Stimulated activated CD4-positive, alpha-beta T cell treated with anti-CD3 and anti-CD28 coated beads, Interleukin-2, amount 100 ng/mL, for 24 hours (primary cell): ENCODE measurements at places on chromosomes 5 and 9.

GRCh38 chr9:111158363-111158762 lies 120.1 kb upstream of the LPAR1 start:
- no peak for DNase-seq

DNA sequence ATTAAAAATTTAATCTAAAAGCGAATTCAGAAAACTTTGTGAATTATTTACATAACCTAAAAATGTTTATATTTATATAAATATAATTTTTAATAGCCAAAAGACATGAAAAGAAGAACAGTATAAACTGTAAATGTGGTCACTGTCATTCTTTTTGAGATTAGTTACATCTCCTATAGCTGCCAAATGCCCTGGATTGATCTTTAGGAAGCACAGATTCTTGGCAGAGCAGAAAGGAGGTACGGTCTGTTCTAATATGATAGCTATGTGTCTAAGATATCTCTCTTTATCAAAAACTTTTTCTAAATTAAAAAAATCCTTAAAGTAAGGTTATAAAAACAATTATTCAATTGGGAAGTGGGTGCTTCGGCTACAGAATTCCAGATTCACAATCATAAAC lies 151.0 kb downstream of the LPAR1 start:
- no peak for DNase-seq

DNA sequence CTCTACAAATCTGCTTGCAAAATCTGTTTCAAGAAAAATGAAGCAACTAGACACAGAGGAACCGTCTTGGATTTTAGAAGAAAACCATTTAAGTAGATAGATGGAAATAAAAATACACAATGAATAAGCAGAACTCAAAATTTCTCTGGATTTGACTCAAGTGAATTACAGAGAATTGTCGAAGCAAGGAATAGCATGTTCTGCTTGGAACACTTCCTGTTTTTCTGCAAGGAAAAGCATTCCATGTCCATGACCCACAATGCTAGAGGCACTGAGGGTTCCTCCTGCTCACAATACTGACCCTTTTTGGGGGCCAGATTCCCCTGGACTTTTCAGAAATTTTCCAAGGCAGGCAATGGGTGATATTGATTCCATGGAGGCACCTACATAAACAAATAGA lies 29.8 kb downstream of the PRUNE2 start:
- DNase-seq: no peak

- no peak for DNase-seq
These were observed 244.9 kb downstream of the TRIM36 start for GRCh38 chr5:114924769-114925168.

GRCh38 chr9:129785866-129786265 lies 17.1 kb upstream of the TOR1B start:
- no peak for DNase-seq

GRCh38 chr5:61246768-61247307 lies 84.6 kb upstream of the SMIM15 start:
- DNase-seq: no peak

DNA sequence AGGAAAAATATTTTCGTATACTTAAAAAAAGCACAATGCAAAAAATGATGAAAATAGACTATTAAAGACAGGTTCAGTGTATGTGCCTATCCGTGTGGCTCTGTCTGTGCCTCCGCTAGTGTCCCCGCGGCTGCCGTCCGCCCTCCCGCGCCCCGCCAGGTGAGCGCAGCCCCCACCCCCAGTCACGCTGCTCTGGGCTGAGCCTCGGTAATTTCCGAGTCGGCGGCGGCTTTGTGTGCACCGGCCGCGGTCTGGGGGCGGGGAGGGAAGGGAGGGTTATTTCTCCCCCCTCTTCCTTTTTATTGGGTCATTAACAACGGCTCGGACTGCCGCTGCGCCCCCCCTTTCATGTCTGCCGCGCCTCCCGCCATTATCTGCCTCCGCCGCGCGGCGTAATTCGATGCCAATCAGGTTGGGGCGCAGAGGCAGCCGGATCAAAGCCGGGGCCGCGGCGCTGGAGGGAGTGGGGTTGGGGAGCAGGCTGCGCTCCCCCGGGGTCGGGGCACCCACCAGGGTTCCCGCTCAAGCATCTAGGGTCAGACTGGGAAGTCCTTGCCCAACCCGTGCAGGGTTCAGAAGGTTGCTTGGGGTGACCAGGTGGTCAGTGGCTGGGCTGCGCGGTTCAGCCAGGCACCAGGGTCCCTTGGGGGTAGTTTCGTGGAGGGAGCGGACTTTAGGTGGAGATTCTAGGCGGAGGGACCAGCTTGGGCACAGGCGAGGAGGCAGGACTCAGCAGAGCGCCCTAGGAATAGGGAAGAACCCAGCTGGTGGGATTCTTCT lies 39.5 kb upstream of the PSD2 start:
- DNase-seq: peak; percentile 17

DNA sequence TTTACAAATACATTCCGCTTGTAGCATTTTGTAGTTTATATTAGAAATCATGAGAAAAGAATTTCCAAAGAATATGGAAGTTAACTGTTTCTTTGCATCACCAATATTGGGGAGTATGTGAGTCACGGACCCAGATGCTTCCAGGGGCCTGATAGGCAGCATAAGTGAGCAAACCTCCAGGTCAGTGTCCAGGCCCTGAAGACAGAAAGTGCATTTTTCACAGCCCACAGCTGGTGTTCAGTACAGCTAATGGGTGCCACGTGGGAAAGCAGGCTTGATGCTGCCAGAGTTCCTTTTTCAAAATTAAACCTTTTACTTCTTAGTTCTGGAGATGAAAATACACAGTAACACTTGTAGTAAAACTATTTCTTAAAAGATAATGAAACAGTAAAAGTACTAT lies 454.4 kb upstream of the ACTBL2 start:
- DNase-seq: no peak

- no peak for DNase-seq
These were observed 524 bp downstream of the MEGF10 start for GRCh38 chr5:127290946-127291693.

DNA sequence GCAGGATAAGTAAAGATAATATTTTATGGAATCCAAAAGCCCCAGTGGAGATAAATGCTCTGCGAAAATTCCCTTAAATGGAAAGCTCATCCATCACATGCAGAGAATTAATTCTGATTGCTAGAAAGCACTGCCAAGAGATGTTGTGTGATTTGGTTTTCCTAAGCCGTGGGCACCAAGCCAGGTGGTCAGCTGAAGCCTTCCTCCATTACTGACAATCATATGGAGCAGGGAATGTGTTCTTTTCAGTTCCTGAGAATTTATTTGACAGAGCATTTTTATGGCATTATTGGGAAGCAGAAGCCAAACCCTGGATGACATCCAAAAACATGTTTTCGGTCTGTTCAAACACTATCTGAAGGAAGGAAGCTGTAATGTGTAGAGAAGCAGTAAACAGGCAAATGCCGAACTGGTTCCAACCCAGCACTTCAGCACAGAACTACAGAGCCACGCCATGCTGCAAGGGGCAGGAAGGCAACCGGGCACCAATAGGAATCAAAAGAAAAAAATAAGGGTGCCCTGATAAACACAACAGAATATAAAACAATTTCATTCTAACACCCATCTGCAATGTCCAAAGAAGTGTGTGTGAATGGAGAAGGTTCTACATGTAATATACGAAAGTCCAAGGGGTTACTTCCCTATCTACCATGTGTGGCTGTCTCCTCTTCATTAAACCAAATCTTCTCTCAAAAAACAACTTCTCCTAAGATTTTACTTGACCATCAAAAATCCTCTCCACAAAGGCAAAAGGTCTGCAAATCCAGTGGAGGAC lies 12.3 kb downstream of the ARSB start:
- no peak for DNase-seq

GRCh38 chr5:82349652-82350051 lies 71.5 kb upstream of the RPS23 start:
- DNase-seq: peak; percentile 61

GRCh38 chr9:93952784-93953495 lies 2.2 kb downstream of the BARX1 start:
- no peak for DNase-seq

DNA sequence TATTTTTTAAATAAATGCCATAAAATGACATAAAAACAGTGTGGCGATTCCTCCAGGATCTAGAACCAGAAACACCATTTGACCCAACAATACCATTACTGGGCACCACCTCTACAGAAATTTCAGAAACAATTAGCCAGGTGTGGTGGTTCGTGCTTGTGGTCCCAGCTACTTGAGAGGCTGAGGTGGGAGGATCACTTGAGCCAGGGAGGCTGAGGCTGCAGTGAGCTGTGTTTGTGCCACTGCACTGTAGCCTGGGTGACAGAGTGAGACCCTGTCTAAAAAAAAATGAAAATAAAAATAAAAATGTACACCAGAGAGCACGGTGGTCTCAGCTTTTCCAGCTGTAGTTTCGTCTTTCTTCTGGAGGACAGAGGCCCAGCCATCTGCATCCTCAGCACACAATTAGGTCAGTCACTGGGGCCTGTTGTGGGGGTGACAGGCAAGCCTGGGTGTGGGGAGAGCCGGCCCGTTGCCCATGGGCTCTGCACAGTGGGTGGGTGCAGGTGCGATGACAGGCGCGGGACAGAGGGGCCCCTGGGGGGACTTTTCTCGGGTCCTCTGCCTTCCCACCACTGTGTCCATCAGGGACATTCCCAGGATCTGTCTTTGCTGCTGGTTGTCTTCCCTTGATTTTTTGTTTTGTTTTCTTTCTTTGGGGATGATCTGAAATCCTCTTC lies 9.8 kb downstream of the COL5A1 start:
- no peak for DNase-seq

GRCh38 chr5:149045089-149045460 lies 17.8 kb downstream of the SH3TC2 start:
- no peak for DNase-seq

DNA sequence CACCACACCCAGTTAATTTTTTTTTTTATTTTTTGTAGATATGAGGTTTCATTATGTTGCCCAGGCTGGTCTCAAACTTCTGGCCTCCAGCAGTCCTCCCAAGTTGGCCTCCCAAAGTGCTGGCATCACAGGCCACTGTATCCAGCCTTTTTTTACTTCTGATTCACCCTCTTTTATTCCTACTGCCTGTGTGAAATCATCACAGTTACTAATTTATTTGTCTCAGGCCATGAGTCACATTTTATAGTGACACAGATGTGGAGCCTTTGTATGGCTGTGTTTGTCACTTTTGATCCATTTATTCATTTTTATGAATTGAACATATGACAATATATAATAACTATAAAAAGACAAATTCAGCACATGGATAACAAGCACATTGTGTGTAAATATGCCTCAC lies 67.1 kb upstream of the SNX2 start:
- no peak for DNase-seq

GRCh38 chr5:168315416-168316138 lies 24.1 kb downstream of the WWC1 start:
- no peak for DNase-seq

DNA sequence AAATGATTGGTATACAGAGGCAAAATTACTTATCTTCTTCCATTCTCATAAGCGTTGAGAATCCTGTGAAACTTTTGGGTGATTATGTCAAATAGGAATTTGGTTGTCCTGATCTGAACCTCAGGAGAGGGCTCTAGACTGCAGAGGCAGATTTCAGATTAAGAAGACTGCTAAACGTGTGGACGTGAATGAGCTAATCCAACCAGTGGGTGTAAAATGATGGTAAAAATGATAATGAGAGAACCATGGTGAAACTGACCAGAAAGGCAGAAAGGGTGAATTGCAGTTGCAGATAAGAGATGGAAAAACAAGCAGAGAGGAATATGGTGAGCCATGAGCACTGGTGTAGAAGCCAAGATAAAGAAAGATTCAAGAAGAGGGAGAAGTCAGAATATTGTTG lies 1200.2 kb upstream of the CDH6 start:
- no peak for DNase-seq

DNA sequence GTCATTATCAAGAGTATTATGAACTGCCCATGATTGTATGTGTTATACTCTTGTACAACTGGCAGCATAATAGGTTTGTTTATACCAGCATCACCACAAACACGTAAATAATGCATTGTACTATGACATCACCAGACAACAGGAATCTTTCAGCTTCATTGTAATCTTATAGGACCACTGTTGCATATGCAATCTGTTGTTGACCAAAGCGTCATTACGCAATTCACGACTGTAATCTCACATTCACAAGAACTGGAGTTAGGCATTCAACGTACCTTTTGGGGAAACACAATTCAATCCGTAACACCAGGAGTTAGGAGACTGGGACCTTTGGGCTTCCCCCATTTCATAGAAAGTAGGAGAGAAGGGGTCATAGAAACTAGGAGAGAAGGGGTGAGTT lies 20.4 kb upstream of the ARSI start:
- no peak for DNase-seq

GRCh38 chr9:102237520-102237919 lies 499.1 kb upstream of the GRIN3A start:
- no peak for DNase-seq

DNA sequence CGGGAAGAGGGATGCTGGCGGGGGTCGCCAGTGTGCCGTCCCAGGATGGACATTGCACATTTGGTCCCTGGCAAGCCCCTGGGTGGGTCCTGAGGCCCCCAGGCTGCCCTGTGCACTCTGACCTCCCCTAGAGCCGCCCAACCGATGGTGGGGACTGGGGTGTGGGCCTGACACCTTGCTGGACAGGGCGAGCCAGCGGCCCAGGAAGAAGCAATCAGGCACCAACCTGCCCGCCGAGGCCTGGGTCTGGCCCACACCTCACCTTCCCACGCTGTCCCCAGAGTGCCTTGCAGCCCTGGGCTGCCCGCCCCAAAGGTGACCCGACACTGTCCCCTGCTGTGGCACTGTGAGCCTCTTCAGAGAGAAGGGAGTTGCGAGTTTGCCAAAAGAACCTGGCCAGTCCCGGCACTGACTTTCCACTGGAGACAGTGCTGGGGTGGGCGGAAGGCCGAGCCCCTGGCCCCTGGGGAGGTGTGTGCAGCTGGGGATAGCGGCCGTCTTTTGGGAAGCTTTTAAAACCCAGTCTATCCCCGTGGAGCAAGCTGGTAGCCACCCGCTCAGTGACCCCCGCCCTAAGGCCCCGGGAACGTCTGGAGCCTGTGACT lies 12.0 kb upstream of the NRARP start:
- DNase-seq: no peak
